Adrenal gland (tissue), 19 donors: ENCODE measurements at places on chromosomes 13 and 19. TPM values are rescaled to one million over a fixed set of nuclear protein-coding genes. Genes with fewer than 3 reads are reported as not detected.

Gene LILRB3
- total RNA-seq, result 11.7 TPM

Gene IFI30
- 259 TPM for total RNA-seq

Gene NCAN
- total RNA-seq, result not detected

Gene CEACAM3
- not detected for total RNA-seq

Gene ZIC2
- not detected for total RNA-seq

Gene LGALS4
- 0.30 TPM for total RNA-seq

Gene ZNF560
- not detected for total RNA-seq

Gene SLC1A6
- total RNA-seq, result not detected

Gene RASIP1
- 16.7 TPM for total RNA-seq

Gene SIGLEC10
- 70.7 TPM for total RNA-seq

Gene ZNF492
- total RNA-seq, result 0.13 TPM

GRCh38 chr13:97889803-97890202 lies 63.7 kb upstream of the IPO5 start:
- H3K4me3 ChIP-seq, result no peak overlapping the region
- H3K4me1 ChIP-seq, result peaks cover 5% of the 10 kb centered on the region
- H3K27ac ChIP-seq, result no peak overlapping the region
- H3K36me3 ChIP-seq, result no peaks in the 10 kb centered on the region
- peaks cover 3% of the 10 kb centered on the region for H3K27me3 ChIP-seq

DNA sequence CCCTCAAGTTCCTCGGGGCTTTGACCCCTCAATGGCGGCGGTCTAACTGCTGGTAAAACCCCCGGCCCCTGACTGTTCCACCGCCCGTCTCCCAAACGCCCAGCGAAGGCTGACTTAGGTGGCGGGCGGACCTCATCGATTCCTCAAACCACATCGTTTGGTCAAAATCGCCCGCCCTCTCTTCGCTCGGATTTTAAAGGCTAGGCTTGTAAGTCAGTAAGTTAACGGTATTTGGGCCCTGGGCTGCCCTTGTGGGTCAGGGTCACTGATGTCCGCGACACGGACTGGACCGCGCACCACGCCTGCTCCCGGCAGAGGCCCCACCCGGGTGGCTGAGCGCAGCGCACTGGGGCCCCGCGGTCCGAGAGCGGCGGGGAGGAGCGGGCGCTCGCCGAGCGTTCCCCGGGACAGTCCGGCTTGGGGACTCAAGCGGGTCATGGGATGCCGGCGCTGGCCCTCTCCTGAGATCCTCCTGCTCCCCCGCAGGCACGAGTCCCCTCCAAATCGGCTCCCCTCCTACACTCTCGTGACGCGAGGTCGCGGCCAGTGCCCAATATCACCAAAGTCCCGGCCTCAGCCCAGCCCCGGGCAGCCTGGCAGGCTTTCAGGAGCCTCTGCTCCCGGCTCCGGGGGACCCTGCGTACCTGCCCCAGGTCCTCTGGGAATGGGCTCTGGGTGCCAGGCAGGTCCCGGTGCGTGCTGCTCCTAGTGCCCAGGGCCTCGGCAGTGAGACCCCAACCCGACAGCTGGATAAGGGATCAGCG lies 1.0 kb downstream of the FLT1 start:
- H3K4me1 ChIP-seq, result peaks cover 21% of the 10 kb centered on the region
- H3K4me3 ChIP-seq, result peak overlapping the region; percentile 59
- H3K27me3 ChIP-seq, result peaks cover 62% of the 10 kb centered on the region
- no peaks in the 10 kb centered on the region for H3K36me3 ChIP-seq
- peak overlapping the region; percentile 77 for H3K27ac ChIP-seq

DNA sequence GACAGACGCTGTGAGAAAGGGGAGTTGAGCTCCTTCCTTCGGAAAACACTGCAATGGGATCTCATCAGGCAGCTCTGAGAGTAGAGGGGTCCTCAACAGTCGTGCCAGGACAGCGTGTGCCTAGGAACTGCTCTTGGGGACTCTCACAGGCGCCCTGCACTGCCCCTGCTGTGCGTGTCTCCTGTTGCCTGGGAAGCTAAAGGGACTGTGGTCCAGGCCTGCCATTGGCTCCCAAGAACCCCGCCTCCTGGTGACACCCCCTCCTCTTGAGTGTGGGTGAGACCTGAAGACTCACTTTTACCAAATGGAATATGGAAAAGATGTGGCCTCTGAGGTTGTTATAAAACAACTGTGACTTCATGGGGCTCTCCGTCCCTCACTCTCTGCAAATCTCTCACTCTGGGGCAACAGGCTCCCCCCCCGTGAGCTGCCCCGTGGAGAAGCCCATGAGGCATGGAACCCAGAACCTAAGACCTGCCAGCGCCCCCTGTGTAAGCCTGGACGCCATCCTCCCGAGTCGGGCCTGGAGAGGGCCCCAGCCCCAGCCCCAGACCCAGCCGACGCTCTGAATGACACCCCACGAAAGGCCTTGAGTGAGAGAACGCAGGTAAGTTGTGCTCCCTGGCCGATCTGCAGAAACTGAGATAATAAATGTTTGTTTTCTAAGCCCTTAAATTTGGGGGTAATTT lies 302.7 kb downstream of the FGF9 start:
- no peak overlapping the region for H3K4me3 ChIP-seq
- H3K27me3 ChIP-seq, result no peaks in the 10 kb centered on the region
- no peak for DNase-seq
- no peaks in the 10 kb centered on the region for H3K36me3 ChIP-seq
- H3K27ac ChIP-seq, result no peak overlapping the region

- no peak for DNase-seq
- no peaks in the 10 kb centered on the region for H3K27me3 ChIP-seq
- H3K27ac ChIP-seq, result peak overlapping the region; percentile 51
Observed at GRCh38 chr19:30663611-30664174, 291.5 kb downstream of the ZNF536 start.

DNA sequence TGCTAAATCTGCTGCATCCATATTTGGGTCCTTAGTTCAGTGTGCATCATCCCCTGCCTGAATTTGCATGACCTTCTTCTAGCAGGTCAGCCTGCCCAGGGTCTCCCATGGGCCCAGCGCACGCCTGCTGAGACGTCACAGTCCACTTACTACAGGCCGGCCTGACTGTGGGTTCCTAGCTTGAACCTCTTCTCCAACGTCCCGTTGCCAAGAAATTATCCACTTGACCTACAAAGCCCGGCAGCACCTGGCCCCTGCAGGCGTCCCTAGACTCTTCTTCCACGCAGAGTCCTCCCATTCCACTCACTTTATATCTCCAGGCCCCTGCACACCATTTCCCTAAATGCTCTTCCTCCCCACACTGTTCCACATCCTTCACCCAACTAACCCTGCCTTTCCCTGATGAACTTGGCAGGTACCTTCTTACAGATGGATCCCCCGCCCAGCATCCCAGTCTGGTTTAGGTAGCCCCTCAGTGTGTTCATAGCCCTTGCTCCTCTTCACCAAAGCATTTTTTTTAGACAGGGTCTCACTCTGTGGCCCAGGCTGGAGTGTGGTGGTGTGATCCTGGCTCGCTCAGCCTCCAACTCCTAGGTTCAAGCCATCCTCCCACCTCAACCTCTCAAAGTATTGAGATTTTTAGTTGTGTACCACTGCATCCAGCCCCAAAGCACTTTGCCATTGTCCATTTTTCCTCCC lies 155.0 kb upstream of the SOX1 start:
- H3K36me3 ChIP-seq, result no peaks in the 10 kb centered on the region
- H3K27ac ChIP-seq, result no peak overlapping the region
- H3K4me1 ChIP-seq, result no peaks in the 10 kb centered on the region

DNA sequence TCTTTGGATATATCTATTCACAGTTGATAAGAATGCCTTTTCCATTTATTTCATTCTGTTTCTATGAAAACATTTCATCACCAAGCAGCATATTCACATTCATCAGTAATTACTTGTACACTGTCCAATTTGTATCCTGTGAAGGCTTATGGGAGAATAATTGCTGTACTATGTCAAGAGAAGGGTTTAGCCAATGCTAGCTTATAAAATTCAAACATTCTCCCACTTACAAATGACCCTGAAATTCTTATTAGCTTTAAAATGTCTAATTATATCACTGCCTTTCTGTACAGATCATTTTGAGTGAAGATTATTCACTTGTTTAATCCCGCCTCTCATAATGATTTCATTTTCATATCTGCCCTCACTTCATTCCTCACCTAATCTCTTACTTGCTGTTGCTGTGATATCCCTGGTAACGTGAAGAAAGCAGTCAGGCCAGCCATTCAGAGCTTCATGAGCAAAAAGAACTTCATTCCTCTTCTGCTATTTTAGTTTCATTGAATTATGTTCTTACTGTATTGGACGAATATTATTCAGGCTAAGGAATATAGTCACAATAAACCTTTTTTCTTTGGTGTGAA lies 778.7 kb downstream of the OLFM4 start:
- no peaks in the 10 kb centered on the region for H3K4me1 ChIP-seq
- H3K4me3 ChIP-seq, result no peak overlapping the region
- H3K27me3 ChIP-seq, result no peaks in the 10 kb centered on the region
- no peaks in the 10 kb centered on the region for H3K36me3 ChIP-seq
- DNase-seq, result no peak
- H3K27ac ChIP-seq, result no peak overlapping the region

GRCh38 chr19:13262450-13262849 lies 112.2 kb downstream of the IER2 start:
- no peak for DNase-seq
- H3K27ac ChIP-seq, result no peak overlapping the region
- no peaks in the 10 kb centered on the region for H3K27me3 ChIP-seq
- H3K4me1 ChIP-seq, result no peaks in the 10 kb centered on the region
- no peaks in the 10 kb centered on the region for H3K36me3 ChIP-seq
- H3K4me3 ChIP-seq, result no peak overlapping the region

DNA sequence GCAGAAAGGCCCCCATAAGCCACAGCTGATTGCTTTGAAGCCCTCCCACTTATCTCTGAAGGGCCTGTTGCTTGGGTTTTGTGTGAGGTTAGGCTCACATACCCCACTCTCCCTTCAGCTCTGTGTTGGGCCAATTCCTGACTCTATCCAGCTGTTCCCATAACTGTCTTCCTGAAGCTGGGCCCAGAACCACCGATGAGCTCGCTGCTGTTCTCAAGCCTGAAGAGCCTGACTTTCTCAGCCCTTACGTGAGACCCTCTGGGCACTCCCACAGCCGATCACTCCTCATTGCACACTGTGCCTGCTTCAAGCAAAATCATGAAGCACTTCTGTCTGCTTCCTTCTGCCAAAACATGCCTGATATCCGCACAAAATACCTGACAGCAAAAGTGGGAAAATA lies 124.1 kb downstream of the CRYL1 start:
- no peaks in the 10 kb centered on the region for H3K36me3 ChIP-seq
- no peak overlapping the region for H3K27ac ChIP-seq
- no peaks in the 10 kb centered on the region for H3K27me3 ChIP-seq
- DNase-seq, result no peak
- H3K4me3 ChIP-seq, result no peak overlapping the region
- no peaks in the 10 kb centered on the region for H3K4me1 ChIP-seq

DNA sequence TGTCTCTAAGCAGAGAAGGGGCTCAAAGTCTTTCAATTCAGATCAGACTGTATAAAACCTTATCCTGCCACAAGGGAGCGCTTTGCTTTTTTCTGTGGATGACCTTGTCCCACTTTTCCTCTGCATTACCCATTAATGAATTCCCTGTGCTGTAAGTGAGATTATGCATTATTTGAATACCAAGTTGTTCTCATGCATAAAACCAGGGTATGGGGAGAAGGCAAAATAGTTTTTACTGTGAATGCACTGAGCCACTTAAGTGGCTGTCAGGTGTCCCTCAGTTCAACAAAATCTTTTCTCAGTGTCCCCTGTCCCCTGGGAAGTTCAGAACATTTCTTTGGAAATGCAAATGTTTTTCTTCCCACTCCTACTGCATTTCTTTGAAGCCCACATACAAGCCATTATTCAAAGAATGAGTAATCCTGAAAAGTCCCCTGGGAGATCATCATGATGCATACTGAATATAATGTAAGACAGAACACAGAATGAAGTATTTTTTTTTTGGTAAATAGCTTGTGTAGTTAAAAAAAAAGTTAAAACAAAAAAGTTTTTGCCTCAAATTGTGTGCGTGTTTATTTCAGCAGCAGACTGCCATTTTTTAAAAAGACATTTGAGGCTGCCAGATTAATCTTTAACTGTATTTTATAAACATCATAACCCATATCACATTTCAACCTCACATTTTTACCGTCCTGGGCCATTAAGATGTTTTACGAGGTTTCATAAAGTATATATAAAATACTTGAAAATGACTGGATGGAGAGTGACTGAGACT lies 506.7 kb upstream of the PCDH9 start:
- no peak overlapping the region for H3K4me3 ChIP-seq
- H3K36me3 ChIP-seq, result no peaks in the 10 kb centered on the region
- no peak for DNase-seq
- no peaks in the 10 kb centered on the region for H3K4me1 ChIP-seq
- H3K27ac ChIP-seq, result no peak overlapping the region
- no peaks in the 10 kb centered on the region for H3K27me3 ChIP-seq

DNA sequence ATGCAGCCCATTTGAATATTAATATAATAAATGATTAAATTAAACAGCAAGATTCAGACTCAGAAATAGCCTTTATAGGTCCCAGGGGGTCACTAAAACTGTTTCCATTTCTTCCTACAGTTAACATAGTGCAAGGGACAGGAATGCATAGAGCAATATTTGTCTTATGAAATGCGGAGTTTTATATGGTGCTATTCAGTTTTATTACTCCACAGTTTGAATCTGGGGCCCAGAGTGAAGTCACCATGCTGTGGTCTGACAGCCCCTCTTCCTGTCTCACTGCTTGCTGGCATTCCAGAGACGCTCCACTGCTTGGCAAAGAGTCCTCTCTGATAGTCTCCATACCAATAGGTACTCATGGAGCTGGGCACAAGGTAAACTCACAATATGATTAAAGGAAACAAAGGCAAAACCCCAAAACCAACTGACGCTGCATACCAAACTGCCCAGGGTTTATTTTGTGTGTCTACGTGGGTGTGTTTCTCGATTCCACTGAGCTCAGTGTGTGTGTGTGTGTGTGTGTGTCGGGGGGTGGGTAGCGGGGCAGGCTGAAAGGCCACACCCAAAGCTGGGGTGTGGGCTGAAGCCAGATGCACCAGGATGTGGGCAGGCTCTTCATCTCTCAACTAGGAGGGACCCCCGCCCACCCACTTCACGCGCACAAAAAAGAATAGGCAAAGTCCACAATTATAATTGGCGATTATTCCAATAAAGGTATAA lies 277.9 kb downstream of the TSHZ3 start:
- no peak for DNase-seq
- no peak overlapping the region for H3K4me3 ChIP-seq
- no peaks in the 10 kb centered on the region for H3K36me3 ChIP-seq
- peaks cover 3% of the 10 kb centered on the region for H3K27me3 ChIP-seq

DNA sequence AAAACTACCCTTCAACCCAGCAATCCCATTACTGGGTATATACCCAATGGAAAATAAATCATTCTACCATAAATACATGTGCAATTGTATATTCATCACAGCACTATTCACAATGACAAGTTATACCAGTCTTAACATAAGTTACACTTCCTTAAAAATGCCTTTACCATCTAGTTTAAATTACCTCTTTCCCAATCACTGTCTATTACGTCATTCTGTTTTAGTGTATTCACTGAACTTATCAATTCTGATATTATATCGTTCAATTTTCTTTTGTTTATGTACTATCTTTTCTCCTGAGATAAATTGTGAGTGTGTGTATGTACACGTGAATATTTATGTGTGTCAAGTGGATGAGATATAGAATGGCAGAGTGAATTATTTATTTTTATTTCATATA lies 1416.8 kb downstream of the OLFM4 start:
- no peaks in the 10 kb centered on the region for H3K4me1 ChIP-seq
- no peak overlapping the region for H3K4me3 ChIP-seq
- no peaks in the 10 kb centered on the region for H3K36me3 ChIP-seq
- DNase-seq, result no peak
